HepG2 (cell line): ENCODE measurements at places on chromosomes 1 and 21. TPM values are rescaled to one million over a fixed set of nuclear protein-coding genes. Genes with fewer than 3 reads are reported as not detected.

DNA sequence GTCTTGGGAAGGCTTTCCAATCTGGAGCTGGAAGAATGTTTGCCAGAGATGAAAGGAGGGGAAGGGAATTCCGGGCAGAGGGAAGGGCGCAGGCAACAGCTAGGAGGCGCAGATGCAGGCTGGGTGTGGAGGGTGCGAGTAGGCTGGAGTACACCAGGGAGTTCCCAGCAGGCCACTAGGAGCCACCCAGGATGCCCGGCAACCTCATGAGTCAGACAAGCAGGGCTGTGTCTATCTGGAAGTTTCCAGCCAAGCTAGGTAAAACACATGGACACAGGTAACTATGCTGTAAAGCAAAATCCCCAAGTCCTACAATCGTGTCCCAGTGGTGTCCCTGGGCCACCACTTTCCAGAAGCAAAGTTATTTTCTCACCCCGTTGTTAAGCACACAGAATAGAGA is 990 bp upstream of the NBL1 start:
- peak; percentile 41 for DNase-seq

- no peak for DNase-seq
Measured at GRCh38 chr1:67747671-67748546, 62.9 kb downstream of the GADD45A start.

- no peak for DNase-seq
Measured at GRCh38 chr1:15959827-15960446, 16.0 kb downstream of the ZBTB17 start.

GRCh38 chr1:109112056-109112651 is 1.8 kb upstream of the ELAPOR1 start:
- peak; percentile 51 for DNase-seq

DNA sequence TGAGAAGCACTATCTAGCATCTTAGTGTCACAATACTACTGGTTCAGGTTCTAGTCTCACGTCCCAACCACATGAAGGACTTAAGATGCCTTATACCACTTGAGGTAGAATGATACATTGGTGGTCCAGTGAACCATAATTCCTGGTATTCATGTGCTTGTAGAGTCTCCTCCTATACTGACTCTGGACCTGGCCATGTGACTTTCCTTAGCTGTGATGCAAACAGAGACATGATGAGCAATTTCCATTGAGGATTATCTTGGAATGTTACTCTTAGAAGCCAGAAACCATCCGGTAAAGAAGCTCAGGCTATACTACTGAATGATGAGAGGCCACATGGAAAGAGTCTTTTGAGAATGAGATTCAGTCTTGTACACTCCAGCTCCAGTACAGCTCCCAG is 105.7 kb downstream of the NME7 start:
- DNase-seq = no peak

DNA sequence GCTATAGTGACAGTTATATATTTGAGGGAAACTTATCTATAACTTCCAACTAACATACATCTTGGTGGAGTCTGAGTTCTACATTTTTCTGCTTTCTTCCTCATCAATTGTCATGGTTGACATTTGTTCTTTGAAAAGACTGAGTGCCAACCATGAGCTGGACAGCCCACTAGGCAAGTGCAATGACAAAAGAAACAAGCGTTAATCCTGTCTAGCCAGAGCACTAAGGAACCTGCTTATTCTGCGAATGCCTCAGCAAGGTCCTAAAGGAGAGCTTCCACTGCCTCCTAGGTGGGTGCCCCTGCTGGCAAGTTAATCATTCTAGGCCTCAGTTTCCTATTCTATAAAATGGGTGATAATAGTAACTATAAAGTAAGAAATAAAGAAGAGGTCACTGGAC is 44.8 kb downstream of the IRF2BP2 start:
- DNase-seq = no peak

DNA sequence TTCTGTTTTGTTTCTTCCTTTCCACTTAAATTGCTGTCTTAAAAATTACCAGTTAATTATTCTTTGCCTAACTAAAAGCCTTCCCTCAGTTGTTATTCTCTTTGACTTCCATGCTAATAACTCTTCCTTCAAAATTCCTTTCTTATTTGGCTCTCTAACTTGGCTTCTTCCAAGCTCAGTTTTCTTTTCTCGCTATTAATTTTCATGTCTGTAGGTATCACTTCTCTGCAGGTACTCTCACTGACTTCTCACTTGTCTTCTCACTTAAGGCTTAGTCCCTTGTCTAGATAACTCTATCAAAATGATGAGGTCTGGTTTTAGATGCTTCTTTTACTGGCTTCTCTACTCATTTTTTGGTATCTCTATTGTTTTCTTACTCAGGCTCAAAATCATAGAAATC is 10.1 kb downstream of the CDC7 start:
- DNase-seq = no peak

- DNase-seq = no peak
Measured at GRCh38 chr1:217089361-217090014, 366.3 kb upstream of the ESRRG start.

DNA sequence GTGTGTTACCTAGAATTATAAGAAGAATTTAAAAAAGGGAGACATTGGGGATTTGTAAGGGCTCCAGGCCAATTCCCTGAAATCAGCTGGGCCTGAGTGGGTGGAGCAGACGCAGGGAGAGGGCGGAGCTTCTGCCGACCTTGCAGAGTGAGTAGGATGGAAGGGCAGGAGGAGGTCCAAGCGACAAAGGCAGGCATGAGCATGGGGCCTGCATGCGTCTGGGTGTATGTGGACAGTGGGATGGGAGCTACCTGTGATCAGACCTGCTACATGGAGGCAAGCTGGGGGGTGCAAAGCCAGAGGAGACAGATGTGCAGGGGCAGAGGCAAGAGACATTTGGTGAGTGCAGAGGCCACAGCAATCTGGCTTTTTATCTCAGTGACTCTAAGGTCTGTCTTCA is 105.3 kb upstream of the OLIG2 start:
- no peak for DNase-seq

- no peak for DNase-seq
Measured at GRCh38 chr1:178218550-178218949, 124.6 kb downstream of the RASAL2 start.

DNA sequence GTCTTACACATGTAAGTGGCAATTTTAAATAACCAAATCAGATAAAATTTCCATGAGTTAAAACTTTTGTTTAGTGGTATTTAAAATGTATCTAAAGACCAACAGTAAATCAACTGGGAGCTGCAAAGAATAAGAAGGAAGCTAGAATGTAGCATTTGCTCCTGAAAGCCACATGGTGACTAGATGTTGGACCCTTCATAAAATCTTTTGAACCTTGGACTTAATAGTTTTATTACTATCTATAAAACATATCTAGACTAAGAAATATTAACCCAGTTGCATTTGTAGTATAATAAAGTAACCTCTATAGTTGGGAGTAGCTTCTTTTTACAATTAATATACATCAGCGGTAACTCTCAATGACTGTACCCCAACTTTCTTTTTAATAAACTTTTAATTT is 72.1 kb downstream of the UBE4B start:
- no peak for DNase-seq

The MTARC1 gene
- total RNA-seq = 64.2 and 106 TPM in 2 replicates

The PSRC1 gene
- 26.5 and 28.6 TPM in 2 replicates for total RNA-seq

The NTMT2 gene
- not detected in 2 replicates for total RNA-seq
